ENCODE measurements at places on chromosomes 12 and 14.

DNA sequence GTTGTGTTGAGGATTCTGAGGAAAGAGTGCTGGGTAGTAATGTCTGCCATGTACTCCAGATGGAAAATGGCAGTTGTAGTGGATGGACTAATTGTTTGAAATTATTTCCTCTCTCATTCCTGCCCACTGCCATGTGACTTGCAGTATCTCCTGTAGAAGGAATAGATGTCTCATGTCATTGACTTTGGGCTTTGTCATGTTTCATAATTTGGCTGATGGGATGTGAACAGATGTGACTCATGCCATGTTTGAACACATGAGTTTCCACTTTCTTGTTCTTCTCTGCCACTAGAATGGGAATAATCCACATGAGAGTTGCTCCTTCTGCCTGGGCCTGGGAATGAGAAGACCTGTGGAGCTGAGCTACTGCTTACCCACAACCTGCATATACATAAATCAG, 2.4 kb upstream of the CALCOCO1 start:
- DNase-seq, result no peak

DNA sequence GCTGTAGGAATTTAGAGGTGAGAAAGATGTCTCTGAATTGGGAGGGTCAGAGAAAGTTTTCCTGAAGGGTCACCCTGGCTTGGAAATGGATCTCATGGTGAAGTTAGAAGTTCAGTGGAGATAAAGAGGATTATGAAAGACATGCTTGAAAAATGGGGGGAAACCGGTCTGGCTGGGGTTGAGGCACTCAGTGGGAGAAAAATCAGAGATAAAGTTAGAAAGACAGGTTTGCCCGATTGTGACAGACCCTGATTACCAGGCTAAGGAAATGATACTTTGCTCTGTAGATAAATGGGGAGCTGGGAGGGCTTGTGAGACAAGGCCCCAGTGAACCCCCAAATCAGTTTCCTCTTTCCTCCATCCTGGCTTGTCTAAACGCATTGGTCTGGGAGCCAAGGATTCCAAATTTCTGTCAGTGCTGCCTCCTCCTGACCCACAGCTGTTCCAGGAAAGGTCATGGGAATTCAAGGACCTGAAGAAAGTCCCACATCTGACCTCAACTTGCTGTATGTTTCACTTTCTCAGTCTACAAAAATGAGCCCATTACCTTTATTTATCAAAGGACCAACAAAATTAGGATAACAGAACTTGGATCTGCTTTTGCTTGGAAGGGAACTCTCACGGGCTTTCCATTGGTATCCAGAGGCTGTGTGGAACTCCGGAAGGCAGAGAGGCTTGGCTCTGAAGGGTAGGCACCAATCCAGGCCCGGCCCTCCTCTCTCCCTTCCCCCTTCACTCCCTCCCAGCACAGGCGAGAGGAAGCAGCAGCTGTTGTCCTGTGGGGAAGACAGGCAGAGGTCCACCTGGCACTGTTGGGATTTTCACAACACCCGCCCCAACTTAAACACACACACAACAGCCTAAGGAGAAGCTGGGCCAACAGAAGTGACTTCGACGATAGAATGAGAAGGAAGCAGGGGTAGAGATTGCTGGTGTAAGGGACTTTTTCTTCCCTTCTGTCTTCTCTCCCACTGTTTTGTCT, 3.4 kb upstream of the RNASE7 start:
- no peak for DNase-seq

DNA sequence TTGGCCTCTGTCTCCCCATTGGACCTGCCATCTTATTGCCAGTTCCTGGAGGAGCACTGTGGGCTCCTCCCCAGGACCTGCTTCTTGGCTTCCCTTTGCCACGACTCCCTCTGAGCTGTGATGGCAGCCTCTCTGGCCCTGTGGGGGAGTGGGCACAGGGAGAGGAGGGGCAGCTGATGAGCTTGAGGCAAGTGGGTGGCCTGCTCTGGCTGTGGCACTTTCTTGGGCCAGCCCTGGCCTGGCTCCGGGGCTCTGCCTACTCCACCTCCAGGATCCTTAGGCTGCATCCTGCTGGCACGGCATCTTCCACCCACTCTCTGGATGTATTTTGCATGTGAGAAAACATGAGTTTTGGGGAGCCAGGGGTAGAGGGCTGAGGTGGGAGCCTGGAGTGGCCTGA, 32.6 kb upstream of the MUCL1 start:
- no peak for DNase-seq

DNA sequence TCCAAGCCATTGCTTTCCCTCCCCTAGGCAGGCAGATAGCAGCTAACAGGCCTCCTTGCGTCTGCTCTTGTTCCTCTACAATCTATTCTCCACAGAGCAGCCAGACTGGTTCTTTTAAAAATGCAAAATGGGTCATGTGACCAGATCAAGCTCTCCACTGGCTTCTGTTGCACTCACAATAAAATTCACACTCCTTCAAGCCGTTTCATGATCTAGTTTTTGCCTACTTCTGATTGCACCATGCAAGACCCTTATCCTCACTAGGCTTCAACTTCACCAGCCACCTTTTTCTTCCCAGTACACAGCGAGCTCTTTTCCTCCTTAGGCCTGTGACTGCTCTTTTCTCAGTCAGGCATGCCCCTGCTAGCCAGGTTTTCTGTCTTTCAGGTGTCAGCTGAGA, 6.1 kb upstream of the KRAS start:
- DNase-seq, result no peak

- no peak for DNase-seq
Measured at GRCh38 chr12:70329728-70330127, 36.4 kb upstream of the KCNMB4 start.
